NCI-H460 (cell line): ENCODE measurements at places on chromosomes 5 and 9. TPM values are rescaled to one million over a fixed set of nuclear protein-coding genes. Genes with fewer than 3 reads are reported as not detected.

CD72 gene
- not detected in 2 replicates for total RNA-seq

SRD5A1 gene
- 21.4 and 21.6 TPM in 2 replicates for total RNA-seq

MAST4 gene
- total RNA-seq = 0.69 and 1.5 TPM in 2 replicates

NDOR1 gene
- total RNA-seq = 11.1 and 13.5 TPM in 2 replicates

GAS1 gene
- 5.0 and 5.4 TPM in 2 replicates for total RNA-seq

PCDHB10 gene
- total RNA-seq = 0.35 and 0.72 TPM in 2 replicates

PDE8B gene
- total RNA-seq = 1.5 and 1.9 TPM in 2 replicates

CCNJL gene
- 9.1 and 10.3 TPM in 2 replicates for total RNA-seq

HAPLN1 gene
- not detected in 2 replicates for total RNA-seq

CDC20B gene
- not detected in 2 replicates for total RNA-seq

SPINK6 gene
- 0.52 and 0.59 TPM in 2 replicates for total RNA-seq
